ENCODE measurements at places on chromosomes 5 and 9.

DNA sequence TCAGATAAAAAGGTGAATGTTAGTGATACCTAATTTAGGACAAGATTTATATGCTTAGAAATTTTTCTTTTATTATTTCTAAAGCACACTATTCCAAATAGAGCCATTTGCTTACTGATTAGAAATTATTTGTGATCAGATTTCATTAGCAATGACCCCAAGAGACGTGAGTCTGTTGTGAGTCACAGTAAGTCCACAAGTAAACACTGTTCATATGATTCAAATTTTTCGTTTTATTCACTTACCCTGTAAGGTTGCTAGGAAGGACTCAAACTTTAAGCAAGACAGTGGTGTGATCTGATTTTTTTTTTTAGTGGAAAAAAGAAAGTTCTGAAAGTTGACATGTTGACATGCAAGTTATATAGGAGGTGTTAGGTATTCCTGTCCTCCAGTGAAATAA is 1.2 kb downstream of the CARD6 start:
- DNase-seq = no peak

GRCh38 chr5:115428676-115429075 is 115.9 kb downstream of the FEM1C start:
- no peak for DNase-seq

DNA sequence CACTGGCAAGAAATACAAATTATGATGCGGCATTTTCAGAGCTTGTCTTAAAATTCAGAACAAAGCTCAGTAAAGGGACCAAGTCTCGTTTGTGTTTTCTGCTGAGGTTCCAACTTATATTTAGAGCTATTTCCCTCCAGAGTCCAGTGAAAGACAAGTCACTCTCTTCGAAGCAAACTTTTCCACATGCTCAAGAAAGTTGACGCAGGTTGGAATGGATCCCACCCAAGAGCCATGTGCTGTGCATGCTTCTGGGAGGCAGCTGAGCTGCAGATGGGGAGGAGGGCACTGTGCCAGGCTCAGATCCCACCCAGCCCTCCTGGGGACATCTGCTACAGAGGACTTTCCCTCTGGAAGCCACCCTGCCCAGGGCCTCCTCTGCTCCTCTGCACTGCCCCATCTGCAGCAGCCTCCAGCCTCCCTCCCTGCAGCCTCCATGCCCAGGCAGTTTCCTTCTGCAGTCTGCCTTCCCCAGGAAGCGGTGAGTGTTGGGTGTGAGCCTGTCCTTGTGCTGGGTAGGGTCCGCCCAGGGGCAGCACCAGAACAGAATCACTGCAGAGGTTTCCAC is 75.3 kb downstream of the COL23A1 start:
- no peak for DNase-seq

GRCh38 chr9:121249563-121249962 is 18.4 kb upstream of the GSN start:
- no peak for DNase-seq

DNA sequence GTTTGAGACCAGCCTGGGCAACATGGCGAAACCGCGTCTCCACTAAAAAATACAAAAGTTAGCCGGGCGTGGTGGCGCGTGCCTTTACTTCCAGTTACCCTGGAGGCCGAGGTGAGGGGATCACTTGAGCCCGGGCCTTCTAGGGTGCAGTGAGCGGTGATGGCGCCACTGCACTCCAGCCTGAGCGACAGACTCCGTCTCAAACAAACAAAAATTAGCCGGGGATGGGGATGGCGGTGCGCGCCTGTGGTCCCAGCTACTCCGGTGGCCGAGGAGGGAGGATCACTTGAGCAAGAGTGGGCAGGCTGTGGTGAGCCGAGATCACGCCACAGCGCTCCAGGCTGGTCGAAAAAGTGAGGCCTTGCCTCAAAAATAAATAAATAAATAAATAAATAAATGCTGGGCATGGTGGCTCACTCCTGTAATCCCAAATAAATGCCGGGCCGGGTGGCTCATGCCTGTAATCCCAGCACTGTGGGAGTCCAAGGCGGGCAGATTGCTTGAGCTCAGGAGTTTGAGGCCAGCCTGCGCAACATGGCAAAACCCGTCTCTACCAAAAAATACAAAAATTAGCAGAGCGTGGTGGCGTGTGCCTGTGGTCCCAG is 16.0 kb upstream of the NSD1 start:
- no peak for DNase-seq

- no peak for DNase-seq
Observed at GRCh38 chr9:35415402-35416097, 74.4 kb upstream of the RUSC2 start.

DNA sequence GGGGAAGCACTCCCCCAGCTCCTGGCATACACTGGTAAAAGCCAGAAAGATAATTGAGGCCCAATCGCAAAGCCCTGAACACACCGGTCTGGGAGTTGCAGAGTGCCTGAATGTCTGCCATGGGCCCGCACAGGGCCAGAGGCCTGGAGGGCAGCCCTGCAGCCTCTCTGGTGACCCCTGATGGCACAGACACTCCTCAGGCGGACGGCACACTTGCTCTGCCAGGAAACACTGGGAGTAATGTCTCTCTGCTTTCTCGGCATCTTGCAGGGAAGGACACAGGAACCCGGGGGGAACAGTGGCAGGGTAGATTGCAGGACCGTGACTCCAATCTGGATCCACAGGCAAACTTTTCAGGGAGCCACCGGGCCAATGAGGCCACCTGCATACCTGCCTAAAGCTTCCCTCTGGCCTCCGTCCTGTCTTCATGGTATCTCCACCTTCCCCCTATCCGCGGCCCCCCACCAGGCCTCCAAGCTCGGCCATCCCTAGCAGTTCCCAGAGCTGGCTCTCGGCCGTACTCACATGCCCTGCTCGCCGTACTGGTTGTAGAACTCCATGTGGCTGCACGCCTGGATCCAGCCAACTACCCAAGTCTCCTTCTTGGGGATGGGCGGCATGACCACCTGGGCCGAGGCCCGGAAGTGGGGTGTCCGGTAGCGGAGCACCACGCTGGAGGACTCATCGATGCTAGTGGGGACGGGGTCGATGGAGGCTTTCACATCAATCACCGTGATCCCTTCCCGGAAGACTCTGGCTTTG is 797 bp downstream of the FAM78A start:
- DNase-seq = no peak

DNA sequence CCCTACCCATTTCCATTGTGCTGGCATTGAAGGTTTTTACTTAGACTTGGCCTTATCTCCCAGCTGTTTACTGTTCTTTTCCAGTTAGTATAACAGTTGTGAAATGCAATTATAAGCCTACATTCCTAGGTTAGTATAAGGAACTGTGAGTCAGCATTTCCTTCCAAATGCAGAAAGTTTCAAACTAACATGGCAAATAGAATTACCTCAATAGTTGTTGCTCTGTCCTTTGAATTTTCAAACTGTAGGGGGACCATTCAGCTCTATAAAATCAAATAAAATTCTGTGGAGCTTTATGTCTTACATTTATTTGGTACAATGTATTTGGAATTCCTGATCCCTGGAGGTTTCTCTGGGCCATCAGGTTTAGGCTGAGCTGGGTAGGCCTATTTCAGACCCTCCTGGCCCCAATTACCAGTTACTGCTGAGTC is 47.2 kb downstream of the ARHGEF28 start:
- no peak for DNase-seq

GRCh38 chr9:2355697-2355983 is 265.9 kb upstream of the VLDLR start:
- DNase-seq = peak; percentile 20

DNA sequence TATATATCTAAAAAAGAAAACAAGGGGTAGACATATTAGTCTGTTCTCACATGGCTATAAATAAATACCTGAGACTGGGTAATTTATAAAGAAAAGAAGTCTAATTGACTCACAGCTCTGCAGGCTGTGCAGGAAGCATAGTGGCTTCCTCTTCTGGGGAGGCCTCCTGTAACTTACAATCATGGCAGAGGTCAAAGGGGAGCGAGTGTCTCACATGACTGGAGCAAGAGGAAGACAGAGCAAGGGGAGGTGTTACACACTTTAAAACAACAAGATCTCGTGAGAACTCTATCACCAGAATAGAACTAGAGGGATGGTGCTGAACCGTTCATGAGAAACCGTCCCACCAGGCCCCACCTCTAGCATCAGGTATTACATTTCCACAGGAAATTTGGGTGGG is 616.8 kb downstream of the TLE4 start:
- no peak for DNase-seq

- DNase-seq = no peak
Observed at GRCh38 chr9:106891286-106891685, 28.3 kb downstream of the ZNF462 start.

GRCh38 chr5:124504081-124504916 is 242.1 kb downstream of the ZNF608 start:
- no peak for DNase-seq

DNA sequence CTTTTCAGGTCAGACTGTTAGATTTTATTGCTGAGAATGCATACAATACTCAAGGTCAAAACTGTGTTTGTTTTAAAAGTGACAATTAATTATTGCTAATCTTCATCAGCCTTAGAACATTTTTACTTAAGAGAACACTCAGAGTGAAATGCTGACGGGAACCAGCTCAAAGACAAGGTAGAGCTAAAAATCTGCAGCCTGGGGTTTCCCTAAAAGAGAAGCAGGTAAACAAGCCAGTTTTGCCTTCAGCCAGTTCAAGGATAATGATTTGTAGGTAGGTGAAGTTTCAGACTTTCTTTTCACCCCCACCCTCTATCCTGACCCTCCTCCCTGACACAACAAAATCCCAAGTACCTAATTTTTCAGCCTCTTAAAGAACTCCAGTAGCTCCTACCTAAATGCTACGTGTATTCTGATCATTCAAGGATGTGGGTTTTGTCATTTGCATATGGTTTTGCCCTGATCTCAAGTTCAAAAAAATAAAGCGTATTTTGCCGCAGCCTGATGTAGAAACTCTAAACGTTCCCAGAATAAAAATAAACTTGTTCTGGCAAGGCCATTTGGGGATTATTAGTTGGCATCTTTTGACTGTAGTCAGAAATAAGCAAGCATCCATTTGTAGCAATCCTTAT is 407.2 kb downstream of the EFNA5 start:
- DNase-seq = no peak

- no peak for DNase-seq
Observed at GRCh38 chr5:6548756-6549285, 84.0 kb downstream of the NSUN2 start.

All from Daoy (cell line).